Endodermal cell (in vitro differentiated cells): ENCODE measurements at places on chromosomes 1 and 21. TPM values are rescaled to one million over a fixed set of nuclear protein-coding genes. Genes with fewer than 3 reads are reported as not detected.

DNA sequence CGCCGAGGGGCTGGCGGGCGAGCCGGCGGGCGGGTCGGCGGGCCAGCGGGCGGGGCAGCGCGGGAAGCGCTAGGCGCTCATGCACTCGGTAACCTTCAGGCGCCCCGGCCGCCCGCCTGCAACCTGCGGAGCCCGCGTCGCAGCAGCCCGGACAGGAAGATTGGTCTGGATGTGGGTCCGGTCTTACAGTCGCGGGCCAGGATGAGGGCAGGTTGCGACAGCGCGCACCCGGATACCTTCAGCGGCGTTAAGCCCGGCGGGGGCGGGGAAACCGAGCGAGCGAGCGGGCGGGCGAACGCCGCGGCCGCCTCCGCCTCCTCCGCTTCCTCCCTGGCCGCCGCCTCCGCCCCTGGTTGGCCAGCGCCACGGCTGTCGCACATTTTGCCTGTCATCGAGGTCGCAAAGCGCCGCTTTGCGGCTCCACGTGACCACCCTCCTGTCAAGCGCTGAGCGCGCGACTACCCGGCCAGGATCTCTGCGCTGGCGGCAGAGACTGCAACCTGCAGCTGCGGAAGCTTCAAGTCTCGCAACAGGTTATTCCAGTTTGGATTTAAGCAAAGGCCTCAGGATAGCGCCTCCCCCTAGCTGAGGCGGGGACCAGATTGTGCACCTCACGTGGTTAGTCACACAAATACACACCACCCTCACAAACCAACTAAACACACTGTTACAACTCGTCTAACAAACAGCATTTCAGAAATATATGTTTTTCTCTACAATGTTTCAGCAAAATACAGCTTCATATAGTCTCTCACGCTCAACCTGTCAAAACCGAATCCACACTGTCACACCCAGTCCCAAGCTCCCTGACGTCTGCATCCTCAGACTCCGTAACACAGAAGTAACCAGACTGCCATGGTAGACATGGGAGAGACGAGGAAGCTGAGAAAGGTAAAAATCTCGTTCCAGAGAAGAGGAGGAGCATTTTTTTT is at the start of gene FAF1:
Gene FAF1 (minus strand): TSS at position 355 of the 932 bp plus-strand sequence. CDS start 456 bp downstream, outside the sequence.
- peak within 1 kb of the TSS; percentile 95 for H3K4me3 ChIP-seq
- peaks cover 23% of the 10 kb centered on the region for H3K27me3 ChIP-seq
- H3K4me1 ChIP-seq, result no peaks in the 10 kb centered on the region
- DNase-seq, result peak; percentile 99
- no peak within 1 kb of the TSS for H3K27ac ChIP-seq
- peaks cover 13% of the 10 kb centered on the region for H3K36me3 ChIP-seq

BRINP2 gene
- 0.32 TPM in 1 of 2 replicates, not detected in the other for total RNA-seq

SLC25A34 gene
- total RNA-seq, result 2.5 and 3.5 TPM in 2 replicates

PRRX1 gene
- not detected in 2 replicates for total RNA-seq

CTSE gene
- 0.15 and 0.16 TPM in 2 replicates for total RNA-seq

TNFAIP8L2 gene
- total RNA-seq, result not detected in 2 replicates
